ENCODE measurements at places on chromosomes 6 and 20.

DNA sequence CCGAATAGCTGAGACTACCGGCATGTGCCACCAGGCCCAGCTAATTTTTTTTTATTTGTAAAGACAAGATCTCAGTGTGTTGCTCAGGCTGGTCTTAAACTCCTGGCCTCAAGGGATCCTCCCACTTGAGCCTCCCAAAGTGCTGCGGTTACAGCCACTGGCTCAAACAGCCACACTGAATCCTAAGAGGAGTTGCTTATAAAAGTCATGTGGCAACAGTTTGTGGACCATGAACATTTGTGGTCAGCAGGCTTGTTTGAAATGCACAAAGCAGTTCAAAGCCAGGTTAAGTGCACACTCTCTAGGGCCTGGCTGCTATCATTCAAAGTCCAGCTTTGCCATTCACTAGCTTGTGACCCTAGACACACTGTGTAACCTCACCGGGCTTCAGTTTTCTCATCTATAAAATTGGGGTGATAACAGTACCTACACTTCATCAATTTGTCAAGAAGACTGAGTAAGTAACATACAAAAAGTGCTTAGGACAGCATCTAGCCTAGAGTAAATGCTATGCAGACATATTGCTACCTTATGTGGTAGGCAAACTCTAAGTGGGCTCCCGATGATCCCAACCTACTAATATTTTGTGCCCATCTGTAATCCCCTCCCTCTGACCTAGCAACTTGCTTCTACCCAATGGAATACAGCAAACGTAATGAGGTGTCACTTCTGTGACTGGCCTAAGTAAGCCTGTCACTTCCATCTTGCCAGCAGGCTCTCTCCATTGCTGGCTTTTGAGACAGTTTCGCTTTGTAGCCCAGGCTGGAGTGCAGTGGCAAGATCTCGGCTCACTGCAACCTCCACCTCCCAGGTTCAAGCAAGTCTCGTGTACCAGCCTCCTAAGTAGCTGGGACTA is 122.9 kb downstream of the ZMYND8 start:
- DNase-seq, result no peak

DNA sequence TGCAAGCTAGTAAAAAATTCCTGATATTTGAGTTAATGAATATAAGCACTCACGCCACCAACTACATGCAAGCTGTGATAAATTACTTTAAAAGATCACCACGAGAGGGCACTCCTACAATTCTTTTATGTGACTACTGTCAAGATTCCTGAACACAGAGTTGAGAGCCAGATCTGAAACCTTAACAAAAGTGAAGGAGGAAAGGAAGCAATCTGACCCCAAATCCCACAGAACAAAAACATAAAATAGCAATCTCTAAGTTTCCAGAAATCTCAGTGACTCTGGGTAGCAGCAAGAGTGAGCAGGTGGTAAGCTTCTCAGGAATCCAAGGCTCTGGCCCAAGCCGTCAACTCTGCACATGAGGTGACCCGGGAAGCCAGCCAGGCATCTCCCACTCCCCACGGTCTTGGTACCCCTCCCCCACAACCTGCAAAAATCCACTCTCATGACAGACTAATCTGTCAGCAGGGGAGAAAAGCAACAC is 55.1 kb downstream of the STAU1 start:
- peak; percentile 50 for DNase-seq

- DNase-seq, result no peak
These were observed 11.6 kb upstream of the ELOVL5 start for GRCh38 chr6:53360093-53360912.

DNA sequence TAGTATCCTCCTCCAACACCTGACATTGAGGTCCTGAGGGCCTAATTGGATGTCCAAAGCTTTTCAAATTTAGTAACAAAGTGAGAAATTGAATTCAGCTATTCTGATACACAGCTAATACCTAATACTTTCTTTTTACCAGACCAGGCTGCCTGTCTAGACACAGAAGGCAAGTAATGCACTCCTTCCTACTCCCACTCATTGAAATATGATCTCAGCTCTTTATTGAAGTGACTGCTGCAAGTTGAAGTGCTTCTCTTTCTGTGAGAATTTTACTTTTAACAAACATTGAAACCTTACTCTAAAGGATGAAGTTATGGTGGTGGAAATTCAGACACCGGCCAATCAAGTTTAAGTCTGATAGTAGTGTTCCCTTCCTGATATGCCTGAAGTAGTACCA is 90.8 kb upstream of the OGFRL1 start:
- no peak for DNase-seq

DNA sequence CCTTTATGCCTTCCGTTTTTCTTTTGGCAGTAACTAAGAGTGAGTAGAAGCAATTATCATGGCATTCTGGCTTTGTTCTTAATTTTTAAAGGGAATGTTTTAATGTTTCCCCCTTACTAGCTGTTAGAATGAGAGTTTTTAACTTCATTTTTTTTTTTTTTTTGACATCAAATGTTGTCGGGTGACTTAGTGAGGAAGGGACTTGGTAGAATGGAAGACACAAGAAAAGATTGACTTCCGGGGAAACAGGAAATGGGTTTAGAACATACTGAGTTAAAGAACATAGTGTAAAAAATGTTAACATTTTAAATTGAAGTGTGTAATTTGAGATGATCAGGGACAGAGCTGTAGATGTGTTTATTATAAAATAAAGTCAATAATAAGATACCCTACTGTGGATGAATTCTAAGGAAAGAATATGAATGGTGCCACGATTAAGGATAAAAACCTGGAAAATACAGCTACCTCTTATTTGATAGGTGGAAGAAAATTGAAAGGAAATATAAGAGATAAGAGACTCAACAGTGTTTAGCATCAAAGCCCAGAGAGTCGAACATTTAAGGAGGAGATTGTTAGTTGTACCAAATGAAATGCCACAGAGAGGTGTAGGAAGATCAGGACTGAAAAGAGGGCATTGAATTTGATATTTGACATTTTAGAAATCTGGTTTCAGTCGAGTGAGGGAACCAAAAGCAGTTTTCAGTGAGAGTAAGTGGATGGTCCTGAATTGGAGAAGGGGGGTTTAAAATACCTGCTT is 9.4 kb downstream of the HSF2 start:
- no peak for DNase-seq

DNA sequence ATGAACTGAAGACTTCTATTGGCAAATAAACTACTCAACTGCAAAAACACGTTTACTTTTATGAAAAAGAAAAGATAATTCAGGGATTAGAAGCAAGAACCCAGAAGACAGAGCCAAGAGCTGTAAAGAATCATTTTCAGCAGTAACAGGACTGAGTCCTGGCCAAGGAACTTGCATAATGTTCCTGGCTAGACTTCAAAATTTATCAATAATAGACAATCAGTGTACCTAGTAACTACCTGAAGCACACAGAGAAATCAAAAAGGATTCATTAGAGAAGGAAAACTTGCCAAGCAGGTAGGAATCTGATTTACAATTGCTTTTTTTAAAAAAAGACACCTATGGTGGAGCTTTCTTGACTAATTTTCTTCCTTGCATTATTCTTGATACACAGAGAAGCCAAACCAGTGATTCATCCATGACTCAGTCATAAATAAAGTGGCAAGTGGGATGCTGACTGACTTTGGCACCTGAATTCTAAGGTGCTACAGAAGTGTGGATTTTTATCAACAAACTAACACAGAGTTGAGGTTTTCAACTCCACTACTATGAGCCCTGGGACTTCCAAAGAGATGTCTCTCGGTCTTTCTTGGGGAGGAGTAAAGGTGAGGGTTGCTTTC is 281.3 kb downstream of the BMP7 start:
- DNase-seq, result no peak

- no peak for DNase-seq
These were observed 92.0 kb upstream of the PAX1 start for GRCh38 chr20:21613512-21613911.

GRCh38 chr20:8161264-8162071 is 29.4 kb downstream of the PLCB1 start:
- DNase-seq, result no peak

DNA sequence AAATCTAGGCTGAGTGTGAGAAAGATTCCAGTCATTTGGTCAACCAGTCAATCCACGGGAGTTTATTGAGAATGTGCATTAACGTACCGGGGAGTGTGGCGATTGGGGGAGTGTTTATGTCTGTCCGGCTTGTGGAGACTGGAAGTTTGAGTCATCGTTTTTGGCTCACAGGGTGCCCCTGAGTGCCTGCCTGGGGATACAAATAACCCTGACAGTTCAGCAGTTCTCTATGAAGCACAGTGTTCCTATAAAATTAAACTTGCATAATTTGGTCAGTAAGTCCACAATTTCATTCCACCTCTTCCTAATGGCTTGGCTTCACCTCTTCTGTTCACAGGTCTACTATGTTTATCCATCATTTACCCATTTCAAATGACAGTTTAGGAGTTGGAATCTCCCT is 72.6 kb upstream of the PLEKHG1 start:
- no peak for DNase-seq

DNA sequence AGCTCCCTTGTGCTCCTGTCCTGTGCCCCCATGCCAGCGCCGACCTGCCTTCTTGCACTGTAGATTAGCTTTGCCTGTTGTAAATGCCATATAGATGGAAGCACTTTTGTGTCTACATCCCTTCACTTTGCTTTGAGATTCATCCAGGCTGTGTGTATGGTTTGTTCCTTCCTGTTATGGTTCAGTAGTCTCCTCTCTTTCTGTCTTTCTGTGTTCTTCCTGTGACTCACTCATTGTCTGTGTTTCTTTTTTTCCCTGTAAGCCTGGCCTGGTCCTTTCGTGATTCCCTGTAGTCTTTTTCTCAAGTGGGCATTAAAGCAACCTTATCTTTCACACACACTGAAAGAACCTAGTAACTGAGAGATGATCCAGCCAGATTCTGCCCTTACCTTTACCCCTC is 66.6 kb downstream of the JARID2 start:
- no peak for DNase-seq

GRCh38 chr6:44260011-44260410 is 2.7 kb upstream of the SLC35B2 start:
- DNase-seq, result no peak

DNA sequence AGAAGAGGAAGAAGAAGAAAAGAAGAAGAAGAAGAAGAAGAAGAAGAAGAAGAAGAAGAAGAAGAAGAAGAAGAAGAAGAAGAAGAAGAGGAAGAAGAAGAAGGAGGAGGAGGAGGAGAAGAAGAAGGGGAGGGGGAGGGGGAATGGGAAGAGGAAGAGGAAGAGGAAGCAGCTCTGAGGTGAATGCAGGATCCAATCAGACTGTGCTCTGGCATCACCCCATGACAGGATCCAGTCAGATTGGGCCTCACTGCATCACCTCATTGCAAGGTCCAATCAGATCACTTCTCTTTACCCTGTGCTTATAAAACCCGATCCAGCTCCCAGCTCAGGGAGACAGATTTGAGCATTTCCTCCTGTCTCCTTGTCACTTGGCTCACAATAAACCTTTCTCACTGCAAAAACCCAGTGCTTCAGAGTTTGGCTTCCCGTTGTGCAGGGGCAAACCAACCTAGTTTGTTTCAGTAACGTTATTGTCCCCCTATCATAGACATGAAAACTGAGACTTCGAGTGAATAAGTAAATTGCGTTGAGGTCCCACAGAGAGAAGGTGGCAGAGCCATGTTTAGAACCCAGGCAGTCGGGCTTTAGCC is 28.6 kb upstream of the YWHAB start:
- no peak for DNase-seq

- DNase-seq, result no peak
These were observed 80.4 kb upstream of the PMEPA1 start for GRCh38 chr20:57790176-57790575.

DNA sequence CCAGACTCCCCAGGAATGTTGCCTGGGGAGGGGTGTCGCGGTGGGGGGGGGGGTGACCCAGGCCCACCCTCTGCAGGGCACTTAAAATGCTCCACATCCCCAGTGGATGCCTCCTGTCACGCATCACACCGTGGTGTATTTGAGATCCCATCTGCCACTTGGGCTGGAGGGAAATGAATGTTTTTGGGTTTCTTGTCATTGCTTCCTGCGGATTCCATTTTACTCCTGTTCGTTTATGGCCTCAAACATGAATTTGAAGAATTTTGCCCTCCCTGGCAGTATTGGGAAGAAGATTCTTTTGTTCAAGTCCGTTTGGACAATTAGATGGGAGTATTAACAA is 544 bp upstream of the KHDC1 start:
- no peak for DNase-seq

DNA sequence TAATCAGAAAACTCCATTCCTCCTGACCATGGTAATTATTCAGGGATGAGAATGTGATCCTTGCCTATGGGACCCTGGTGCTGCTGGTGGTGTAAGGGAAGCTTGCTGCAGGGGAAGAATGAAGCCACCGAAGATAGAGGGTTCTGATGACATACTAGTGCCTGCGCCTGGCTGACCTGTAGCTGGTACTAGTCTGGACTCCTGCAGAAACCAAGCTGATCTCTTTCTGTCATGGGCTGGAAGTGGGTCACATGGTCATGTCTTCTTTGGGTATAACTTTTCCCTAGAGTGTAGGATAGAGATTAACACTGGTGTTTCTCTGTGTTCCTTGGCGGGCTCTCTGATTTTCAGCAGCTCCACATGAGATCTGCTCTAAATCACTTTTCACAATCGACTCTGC is 8.6 kb upstream of the SLC4A11 start:
- DNase-seq, result no peak

GRCh38 chr20:51378171-51378928 is 164.2 kb downstream of the NFATC2 start:
- no peak for DNase-seq

DNA sequence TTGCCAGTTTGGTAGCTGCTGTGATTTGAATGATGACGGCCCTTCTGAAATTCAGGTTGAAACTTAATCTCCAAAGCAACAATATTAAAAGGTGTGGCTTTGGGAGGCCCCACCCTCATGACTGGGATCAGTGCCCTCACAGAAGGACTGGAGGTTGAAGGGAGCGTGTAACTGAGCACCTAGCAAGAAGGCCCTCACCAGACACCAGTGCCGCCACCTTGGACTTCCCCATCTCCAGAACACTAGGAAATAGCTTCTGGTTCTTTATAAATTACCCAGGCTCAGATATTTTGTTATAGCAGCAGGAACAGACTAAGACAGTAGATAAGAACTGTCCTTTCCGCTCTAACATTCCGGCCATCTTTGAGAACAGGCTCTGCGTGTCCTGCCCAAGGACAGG is 243.1 kb downstream of the DLL1 start:
- no peak for DNase-seq

DNA sequence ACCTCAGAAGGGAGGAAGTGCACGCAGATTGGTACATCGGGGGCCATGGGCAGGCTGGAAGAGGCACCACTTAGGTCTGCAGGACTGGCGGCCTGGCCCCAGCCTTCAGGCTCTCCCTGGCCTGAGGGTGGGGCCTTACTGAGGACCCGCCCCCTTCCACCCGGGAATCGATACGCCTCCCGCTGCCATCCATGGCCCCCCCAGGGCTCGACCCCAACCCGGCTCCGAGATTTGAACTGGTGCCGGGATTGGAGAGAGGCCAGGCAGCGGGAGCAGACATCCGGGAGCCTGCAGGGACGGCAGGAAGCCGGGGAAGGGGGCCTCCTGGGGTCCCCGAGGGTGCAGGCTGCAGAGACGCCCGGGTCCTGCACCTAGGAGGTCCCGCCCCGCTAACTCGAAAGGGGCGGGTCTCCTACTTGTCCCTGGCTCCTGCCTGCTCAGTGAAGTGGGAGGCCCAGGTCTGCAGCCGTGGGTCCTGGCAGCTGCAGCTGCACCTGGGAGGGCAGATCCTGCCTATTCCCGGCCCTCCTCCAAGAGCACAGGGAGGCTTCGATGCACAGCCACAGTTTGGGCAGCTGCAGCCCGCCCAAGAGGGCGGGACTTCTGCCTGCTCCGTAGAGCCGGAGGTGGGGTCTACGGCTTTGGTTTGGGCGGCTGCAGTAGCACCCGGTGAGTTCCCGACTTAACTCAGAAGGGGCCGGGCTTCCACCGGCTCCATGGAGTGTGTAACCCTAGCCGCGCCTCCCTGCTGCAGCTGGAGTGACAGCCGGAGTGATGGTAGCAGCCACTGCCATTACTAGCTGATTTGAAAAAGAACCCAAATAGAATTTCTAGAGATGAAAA is 35.2 kb upstream of the TBC1D22B start:
- DNase-seq, result no peak

All from NCI-H446 treated with DMSO at 0.1 percent for 48 hours (cell line).